NCI-H524 (cell line): ENCODE measurements at places on chromosomes 5 and 9.

DNA sequence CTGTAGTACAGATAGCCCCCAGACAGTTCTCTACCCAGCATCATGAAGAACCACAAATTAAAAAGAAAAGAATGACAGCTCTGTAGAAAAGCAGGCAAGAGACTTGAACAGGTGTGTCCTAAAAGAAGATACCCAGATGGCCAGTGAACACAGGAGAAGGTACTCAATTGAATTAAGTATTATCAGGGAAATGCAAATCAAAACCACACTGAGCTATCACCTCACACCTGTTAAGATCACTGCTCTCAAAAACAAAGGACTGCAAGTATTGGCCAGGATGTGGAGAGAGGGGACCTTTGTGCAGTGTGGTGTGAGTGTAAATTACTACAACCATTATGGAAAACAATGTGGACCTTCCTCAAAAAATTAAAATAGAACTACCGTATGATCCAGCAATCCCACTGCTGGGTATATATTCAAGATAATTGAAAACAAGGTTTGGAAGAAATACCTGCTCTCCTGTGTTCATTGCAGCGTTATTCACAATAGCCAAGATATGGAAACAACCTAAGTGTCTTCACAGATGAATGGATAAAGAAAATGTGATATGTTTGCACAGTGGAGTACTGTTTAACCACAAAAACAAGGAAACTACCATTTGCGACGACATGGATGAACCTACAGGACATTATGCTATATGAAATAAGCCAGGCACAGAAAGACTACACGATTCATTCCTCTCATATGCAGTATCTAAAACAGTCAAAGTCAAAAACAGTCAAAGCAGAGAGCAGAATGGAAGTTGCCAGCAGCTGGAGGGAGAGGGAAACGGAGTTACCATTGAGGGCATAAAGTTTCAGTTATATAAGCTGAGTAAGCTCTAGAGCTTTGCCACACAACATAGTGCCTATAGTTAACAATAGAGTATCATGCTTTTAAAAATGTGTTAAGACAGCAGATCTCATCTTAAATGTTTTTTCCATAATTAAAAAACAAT lies 102.6 kb downstream of the WNK2 start:
- peak; percentile 6 for DNase-seq

GRCh38 chr9:134738869-134739659 lies 97.5 kb downstream of the COL5A1 start:
- DNase-seq: peak; percentile 67

- no peak for DNase-seq
These were observed 89.5 kb downstream of the MPDZ start for GRCh38 chr9:13190040-13190439.

DNA sequence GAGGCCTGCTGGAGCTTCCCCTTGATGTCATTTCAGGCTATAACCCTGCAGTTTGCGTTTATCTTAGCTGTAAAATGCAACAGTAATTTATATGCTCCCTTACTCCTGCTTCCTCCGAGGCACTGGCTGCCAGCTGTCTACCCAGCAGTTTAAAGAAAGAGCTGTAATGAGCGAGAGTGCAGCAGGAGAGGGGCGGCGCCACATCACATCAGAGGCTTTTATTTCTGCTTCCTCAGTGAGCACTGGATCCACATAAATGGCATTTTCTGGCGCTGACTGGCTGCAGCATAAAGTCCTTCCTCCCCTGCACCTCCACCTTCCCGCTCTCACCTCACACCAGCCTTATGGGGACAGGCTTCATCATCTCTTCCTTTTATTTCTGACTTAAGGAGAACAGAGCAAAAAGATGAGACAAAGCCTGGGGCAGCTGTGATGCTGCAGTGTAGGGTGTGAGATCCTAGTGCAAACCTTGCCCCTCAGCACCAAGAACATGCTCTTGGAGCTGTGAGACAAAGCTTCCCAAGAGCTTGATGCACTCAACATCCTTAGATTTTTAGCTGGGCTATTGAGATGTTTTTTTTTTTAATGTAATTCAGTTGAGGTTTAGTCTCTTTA lies 829.6 kb upstream of the ZNF608 start:
- DNase-seq: peak; percentile 70

GRCh38 chr5:171957591-171958251 lies 48.7 kb downstream of the FBXW11 start:
- no peak for DNase-seq

- DNase-seq: no peak
These were observed 60.1 kb downstream of the PAPPA start for GRCh38 chr9:116213693-116214047.

- DNase-seq: no peak
These were observed 21.9 kb upstream of the TOR1B start for GRCh38 chr9:129781131-129781530.

GRCh38 chr9:38318759-38319495 lies 73.6 kb upstream of the ALDH1B1 start:
- no peak for DNase-seq

DNA sequence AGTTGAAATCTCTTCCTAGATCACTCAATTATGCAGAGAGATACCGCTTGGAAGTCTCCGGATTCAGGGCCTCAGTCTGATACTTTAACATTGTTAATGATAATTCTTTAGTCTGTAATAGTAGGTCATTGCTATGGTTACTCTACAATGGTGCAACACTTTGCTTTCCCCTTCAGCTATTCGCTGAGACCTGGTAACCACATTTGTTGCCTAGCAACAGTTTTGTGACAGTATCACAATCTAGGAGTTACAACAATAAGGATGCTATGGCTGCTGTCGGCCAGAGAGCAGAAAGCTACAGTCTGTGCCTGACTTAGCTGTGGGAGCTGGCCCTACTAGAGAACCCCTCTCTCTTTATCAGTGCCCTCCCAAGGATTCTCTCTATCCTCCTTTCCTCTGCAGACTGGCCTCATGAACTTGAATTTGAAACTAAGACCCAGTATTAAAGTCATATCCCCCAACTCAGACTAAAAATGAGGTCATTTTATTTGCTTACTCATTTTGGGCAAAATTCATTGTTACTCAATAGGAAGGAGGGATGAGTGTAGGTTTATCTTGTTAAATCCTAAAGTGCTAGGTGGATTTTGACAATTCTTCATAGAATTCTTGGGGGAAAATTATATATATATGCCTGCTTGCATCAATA lies 39.3 kb downstream of the NR2F1 start:
- peak; percentile 73 for DNase-seq

- DNase-seq: peak; percentile 16
These were observed 59.3 kb downstream of the FSTL4 start for GRCh38 chr5:133552925-133553525.

DNA sequence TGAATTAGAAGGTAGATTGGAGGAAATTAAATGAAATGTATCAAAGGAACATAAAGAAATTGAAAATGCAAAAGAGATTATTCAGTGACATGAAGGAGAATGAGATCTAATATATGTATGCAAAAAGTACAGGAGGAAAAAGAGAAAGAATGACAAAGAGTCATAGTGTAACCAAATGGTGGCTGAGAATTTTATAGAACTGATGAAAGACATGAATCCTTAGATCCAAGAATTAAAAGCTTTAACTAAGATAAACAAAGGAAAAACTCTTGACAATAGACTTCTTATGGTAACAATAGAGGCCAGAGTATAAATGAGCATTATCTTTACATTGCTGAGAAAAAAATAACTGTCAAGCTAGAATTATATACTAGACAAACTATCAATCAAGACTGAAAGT lies 505.4 kb upstream of the CD180 start:
- no peak for DNase-seq
